ENCODE measurements at places on chromosomes 12 and 14.

DNA sequence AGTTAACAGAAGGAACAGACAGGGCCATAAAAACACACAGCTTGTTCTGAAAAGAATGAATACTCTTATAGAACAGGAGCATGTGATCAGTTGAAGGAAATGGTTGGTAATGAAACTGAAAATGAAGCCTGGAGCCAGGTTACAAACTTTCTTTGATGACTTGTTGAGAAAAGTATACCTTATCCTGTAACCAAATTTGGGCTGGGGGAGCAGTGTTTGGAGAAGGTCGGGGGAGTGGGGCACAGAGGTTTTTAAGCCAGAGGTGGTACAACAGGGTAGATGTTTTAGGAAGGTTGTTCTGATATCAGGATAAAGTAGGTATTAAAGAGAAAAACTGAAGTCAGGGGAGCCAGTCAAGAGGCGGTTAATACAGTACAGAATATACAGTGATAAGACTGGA, 8.2 kb downstream of the GOLT1B start:
- DNase-seq, result no peak

GRCh38 chr12:71426300-71427047, 13.1 kb upstream of the LGR5 start:
- DNase-seq, result no peak

DNA sequence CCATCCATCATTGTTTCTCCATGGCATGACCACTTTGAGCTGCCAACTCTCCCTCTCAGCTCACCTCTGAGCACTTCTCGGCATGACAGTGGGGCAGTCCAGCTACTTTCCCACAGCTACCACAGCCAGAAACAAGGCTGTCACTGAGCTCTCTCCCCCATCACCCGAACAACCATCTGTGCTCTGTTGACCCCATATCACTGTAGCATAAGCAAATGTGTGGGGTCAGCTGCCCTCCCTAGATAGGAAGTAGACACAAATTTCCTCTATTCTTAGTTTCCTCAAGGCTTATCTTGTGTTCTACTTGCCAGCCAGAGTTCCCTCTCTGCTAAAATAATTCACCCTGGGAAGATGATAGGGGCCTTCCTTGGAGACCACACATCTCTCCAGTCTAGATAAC, 82.6 kb upstream of the FUT8 start:
- no peak for DNase-seq

GRCh38 chr12:49043856-49044258, 16.7 kb downstream of the KMT2D start:
- DNase-seq, result no peak

GRCh38 chr12:2222691-2223090, 169.9 kb downstream of the CACNA1C start:
- DNase-seq, result peak; percentile 12

- DNase-seq, result no peak
These were observed 98.9 kb upstream of the EGLN3 start for GRCh38 chr14:34049790-34050189.

- DNase-seq, result no peak
These were observed 54.0 kb downstream of the TRAF3 start for GRCh38 chr14:102831163-102831804.

DNA sequence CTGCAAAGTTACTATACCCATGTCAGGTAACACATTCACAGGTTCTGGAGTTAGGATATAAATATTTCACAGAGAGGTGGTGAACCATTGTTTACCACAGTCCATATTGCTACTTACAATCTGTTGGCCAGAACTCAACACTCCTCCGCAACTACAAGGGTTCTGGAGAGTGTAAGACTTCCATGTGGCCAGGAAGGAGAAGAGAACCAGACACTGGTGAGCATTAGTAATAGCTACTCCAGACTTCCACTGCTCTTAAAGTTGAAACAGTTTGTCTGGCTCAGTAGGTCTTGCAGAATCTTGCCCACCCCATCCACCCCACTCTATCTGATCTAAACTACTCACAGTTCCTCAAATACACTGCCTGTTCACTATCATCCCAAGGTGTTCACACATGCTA, 369.6 kb downstream of the DUSP6 start:
- DNase-seq, result no peak

DNA sequence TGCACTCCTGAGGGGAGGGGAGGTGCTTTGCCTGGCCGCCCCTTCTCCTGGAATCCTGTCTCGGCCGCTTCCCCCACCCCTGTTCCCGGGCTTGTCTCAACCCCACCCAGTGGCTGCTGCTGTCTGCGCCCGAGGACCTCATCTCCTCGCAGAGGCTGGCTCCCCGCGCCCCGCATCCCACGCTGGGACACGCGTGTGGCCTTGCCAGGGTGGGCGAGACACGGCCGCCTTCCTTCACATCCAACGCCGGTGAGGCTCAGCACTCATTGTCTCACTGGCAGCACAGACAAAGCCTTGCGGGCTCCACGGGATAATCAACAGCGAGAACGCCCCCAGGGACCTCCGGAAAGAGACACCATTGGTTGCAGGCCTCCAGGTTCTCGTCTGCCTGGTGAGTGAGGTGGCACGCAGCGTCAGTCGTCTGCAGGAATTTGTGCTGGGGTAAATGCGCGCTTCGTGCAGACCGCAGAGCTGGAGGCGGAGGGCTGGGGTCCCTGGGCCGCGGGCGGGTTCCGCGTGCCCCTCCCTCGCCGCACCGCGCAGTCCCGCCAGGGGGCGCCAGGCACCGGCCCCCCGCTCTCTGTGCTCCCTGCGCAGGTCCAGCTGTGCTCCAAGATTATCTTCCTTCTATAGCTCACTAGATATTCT, 26.8 kb downstream of the CCDC177 start:
- no peak for DNase-seq

DNA sequence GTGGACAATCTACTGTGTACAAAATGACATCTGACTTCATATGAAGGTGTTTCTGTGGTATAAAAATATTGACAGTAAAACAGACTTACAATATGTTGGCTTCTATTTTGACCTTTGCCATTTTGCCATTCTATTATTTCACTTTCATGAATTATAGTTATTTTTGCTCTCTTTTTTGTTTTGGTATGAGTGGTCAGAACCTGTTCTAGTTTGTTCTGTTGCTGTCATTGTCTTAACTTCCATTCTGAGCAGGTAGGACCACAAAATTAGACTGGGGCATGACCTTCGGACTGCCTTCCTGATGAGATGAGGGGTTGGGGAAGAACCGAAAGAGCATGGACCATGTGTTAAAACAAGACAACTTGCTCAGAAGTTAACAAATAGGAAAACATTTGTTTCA, 36.5 kb upstream of the IFNG-AS1 start:
- no peak for DNase-seq

DNA sequence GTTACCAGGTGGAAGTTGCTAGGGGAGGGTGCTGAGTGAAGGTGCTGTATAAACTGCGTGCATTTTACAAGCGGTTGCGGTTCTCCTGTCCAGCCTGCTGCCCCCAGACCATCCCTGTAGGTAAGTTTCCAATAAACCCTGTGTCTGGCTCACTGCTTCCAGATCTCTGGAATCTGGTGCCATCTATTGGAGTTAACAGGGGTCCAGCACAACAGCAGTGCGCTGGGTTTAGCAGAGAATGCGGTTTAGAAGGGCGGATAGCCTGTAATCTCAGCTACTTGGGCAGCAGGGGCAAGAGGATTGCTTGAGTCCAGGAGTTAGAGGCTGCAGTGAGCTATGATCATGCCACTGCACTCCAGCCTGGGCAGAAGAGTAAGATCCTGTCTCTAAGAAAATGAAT, 4.9 kb downstream of the AACS start:
- DNase-seq, result no peak

GRCh38 chr14:30648471-30648870, 26.4 kb downstream of the SCFD1 start:
- DNase-seq, result no peak

DNA sequence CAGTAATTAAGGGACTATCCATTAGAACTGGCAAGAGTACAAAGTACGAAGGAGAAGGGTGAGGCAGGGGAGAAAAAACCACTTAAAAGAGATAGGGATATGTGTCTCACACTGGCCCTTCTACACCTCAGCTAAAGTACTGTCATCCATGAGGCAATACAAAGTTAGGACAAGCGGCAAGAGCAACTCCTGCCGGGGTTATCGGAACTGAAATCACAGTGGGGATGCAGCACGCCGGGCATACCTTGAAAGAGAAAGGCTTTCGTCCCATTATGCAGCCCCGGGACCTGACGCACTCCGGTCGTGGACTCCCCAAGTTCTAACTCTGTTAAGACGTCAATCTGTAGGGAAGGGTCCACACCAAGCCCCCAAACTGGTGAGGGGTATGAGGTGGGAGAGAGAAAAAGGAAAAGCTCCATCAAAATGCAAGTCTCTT, 1.1 kb downstream of the NELL2 start:
- DNase-seq, result no peak

DNA sequence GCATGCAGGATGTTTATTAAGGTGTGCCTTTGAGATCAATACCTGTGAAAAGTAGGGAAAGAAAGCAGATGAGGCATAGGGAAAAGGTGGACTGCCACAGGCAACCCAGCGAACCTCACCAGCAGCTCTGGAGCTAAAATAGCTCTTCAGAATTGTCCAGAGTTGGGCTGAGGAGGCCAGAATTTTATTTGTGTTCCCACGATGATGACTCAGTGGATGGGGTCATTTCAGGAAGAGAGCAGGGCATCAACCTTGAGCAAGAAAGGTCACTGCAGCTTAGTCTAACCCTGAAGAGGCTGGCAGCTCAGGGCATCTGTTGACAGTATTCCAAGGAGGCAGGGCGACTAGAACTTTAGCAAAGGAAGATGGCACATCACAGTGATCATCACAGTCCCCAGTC, 696.1 kb downstream of the DIO2 start:
- no peak for DNase-seq

DNA sequence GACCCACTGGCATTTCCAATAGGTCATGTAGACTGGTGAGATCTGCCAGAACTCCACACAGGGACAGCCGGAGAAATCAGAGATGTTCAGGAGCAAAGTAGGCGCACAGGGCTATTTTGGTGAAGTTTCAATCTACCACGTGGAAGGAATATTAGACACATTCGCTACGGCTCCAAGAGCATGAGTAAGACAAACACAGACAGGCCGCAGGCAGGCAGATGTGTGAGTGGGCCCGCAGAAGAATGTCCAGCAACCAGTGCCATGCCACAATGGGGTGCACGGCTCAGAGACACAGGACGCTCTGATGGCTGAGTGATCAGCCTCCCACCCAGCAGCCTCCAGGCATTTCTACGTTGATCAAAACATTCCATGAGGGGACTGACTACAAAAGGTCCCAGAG, 10.4 kb downstream of the SLC15A4 start:
- no peak for DNase-seq

DNA sequence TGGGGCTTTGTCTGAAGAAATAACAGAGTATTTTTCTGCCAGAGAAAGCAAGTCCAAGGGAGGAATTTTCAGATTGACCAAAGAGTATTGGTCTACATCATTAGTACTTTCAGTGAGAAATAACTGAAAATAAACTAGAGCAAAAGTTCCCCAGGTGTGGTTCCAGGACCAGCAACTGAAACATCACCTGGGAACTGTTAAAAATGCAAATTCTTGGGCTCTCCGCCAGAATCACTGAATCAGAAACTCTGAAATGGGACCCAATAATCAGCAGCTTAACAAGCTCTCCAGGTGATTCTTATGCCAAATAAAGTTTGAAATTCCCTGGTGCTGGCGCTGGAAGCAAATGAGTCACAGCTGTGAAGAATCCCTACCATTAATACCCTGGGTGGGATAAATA, 52.1 kb downstream of the EIF2S3B start:
- no peak for DNase-seq

- no peak for DNase-seq
These were observed 192.8 kb upstream of the AMIGO2 start for GRCh38 chr12:47272412-47273190.

DNA sequence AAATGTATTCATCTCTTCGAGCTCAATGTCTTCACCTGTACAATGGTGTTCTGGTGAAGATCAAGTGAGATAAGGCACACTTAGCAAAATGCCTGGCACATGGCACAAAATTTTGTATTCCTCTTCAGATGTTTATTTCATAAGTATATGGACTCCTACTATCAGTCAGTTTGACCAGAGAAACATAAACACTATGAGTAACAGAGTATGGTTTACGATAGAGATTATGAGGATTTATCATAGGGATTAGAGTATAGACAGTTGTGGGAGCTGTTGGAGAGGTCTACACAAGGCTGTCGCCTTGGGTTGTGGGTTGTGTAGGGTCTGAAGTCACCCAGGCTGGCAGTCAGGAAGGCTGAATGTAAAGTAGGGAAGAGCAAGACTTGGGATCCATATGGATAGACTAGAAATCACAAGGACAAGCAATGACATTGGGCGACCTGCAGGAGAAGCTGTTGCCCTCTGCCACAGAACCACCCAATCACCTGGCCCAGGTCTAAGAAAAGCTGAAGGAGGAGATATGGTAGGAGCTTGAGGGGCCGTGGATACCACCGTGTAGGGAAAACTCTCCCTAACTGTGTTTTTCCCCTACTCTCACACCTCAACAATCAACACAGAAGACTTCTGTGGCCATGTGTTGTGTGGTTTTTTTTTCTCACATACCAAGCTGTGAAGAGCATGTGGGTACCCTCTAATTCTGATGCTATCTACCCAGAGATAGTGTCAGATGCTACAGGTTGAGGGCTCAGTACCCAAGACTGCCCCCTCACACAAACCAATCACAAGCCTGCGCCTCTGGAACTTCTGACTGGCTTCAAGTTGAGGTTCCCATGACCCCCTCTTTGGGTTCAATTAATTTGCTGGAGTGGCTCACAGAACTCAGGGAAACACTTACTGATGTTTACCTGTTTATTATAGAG, 27.2 kb upstream of the RESF1 start:
- DNase-seq, result no peak

- no peak for DNase-seq
These were observed 206.4 kb upstream of the FKBP4 start for GRCh38 chr12:2588345-2588744.

DNA sequence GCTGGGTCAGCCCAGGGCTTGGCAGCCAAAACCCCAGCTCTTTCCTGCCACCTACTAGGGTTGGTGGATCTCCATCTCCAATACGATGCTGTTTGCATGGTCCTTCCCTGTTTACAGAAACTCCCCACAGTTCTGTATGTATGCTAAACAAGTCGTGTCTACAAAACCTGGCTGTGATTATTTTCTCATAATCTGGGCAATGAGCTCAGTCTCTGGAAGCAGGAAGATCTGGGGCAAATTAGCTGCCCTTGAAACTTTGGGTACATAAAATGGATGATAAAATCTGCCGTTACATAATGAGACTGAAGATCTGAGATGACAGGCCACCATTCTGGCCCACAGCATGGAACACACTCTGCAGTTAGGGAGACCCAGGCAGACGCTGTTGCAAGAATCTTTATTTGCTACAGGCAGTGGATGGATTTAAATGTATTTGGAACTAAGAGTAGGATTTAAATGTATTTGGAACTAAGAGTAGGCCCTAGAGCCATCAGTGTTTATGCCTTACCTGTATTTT, 31.7 kb downstream of the ACADS start:
- no peak for DNase-seq

DNA sequence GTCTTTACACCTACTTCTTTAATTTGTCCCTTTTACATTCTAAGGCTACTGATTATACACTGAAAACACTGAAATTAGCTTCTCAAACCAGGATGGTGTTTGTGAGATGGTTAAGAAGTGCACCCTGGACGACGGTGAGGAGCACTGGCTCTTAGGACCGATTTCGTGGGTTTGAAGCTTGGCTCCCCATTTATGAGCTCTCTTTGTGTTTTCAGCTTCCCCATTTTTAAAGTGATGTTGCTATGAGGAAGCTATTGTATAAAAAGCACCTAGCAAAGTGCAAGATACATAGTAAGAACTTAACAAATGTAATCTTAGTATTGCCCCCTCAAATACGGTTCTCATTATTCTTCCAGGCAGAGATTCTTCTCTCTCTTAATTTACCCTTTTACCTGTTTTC, 4.7 kb downstream of the NFYB start:
- no peak for DNase-seq
